Right ventricle myocardium inferior (tissue), 1 donor: ENCODE measurements at places on chromosomes 3 and 15.

DNA sequence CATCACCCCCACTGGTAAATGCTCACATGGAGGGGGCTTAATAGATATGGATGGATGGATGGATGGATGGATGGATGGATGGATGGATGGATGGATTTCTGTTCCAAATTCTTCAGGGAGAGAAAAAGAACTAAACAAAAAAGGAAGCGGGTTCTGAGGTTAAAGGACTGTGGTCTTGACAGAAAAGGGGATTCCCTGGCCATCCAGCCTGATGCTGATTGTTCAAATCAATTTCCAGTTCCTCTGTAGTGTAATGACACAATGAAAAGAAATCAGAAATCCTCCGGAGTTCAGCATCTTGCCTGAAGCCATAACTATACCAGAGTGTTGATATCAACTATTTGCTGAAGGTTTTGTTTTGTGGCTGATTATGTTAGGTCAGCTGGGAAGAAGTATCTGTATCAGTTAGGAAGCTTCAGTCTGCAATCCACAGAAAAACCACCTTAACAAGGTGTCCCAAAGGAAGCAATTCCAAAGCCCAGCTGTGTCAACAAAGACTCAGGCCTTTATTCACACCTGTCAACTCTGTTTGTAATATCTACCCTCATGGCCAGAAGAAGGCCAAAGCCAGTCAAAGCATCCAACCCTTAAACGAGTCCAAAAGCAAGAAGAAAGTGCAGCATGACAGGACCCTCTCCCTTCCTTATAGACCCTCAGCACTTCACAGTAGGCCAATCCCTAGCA is 24.5 kb upstream of the RASA2 start:
- no peak for DNase-seq

DNA sequence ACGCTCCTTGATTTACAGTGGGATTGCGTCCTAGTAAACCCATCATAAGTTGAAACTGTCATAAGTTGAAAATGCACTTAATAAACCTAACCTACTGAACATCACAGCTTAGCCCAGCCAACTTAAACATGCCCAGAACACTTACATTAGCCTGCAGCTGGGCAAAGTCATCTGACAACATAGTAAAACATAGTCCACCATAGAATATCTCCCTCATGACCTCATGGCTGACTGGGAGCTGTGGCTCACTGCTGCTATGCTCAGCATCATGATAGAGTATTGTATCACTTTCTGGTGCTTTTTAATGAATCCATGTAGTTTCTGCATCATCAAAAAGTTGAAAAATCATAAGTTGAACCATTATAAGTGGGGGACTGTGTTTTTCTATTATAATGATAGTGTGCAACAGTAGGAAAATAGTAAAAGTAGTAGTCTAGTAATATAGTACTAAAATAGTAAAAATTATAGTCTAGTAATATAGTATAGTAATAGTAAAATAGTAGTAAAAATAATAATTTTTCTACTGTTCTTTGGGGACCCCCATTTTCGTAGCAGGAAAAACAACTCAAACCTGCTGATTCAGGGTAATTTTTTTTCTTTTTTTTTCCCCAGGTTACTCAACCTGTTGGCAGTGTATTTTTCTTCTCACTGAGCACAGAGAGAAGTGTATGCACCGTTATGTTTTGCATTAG is 233.5 kb downstream of the MYRIP start:
- no peak for DNase-seq

GRCh38 chr3:125382298-125382697 is 7.2 kb upstream of the ZNF148 start:
- no peak for DNase-seq

DNA sequence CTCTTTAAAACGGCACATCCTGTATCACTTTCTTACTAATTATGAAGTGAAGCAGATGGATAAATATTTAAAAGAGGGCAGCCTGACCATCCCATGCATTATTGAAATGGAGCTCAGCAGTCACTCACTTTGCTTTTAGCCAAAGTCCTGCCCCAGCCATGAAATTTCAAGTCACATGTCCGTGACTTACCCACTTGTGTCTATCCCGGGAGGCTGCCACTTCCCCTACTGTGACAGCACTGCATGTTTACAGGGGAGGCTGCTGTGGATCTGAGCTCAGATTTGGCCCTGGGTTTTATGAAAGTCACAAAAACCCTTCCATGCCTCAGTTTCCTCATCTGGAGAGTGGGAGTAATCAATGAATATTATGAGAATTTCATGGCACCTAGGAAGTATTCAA is 17.9 kb upstream of the LRRK1 start:
- DNase-seq, result no peak
